ENCODE measurements at places on chromosomes 5 and 9.

GRCh38 chr5:167912941-167913665 is 378.3 kb upstream of the WWC1 start:
- DNase-seq, result no peak

- no peak for DNase-seq
These were observed 6.9 kb downstream of the RPL37 start for GRCh38 chr5:40828021-40828631.

DNA sequence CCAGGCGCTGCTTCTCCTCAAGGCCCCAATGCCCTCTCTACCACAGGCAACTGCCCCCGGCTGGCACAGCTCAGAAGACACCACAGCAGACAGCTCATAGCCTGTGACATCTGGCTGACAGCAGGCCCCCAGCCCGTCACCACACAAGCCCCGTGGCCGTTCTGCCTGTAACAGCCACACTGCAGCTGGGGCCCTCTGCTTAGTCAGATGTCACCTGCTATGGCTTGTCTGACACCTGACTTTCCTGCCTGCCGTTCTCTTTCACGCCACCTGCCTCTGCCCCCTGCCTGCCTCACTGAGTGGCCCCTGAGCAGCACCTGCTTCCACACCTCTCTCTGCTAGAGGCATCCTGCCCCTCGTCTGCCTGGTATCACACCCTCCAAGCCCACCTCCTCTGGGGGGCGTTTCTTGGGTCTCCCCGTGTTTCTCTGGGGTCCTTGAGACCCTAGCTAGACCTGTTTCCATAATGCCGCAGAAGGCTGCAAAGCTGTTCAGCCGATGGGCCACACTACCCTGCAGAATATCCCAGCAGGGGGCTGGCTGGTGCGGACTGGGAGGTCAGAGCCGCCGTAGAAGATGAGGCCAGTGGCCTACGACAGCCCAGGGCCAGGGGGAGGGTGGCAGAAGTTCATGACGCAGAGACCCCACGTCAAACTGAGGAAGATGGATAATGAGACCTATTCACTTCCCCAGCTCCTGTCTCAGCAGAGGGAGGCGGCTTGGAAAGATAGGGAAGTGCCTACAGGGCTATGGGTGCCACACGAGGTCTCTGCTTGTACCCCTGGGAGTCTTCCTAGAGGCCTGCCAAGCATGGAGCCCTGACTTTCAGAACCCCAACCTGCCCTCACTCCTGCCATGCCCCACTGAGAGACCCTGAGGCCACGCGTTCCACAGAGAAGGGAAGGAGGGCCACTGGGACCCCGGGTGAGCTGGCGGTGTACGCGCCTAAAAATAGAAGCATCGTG is 95.1 kb downstream of the ZNF354C start:
- no peak for DNase-seq

DNA sequence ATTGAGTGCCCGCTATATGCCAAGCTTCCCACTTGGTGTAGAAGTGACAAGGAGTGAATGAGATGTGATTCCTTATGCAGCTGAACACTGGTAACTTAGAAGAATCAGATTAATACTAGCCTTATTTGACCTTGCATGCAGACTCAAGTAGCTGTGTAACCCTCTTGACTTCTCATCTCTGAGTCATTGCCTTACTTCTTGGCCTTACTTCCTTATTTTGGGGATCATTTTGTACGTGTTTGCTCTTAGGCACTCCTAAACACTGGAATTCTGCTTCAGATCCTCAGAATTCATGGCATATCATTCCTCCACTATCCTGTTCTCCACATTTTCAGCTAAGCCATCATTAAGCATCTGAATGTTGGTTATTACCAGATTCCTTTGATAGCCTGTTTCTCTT is 948.9 kb upstream of the ARRDC3 start:
- no peak for DNase-seq

GRCh38 chr5:83925321-83925954 is 204.8 kb upstream of the HAPLN1 start:
- DNase-seq, result no peak

DNA sequence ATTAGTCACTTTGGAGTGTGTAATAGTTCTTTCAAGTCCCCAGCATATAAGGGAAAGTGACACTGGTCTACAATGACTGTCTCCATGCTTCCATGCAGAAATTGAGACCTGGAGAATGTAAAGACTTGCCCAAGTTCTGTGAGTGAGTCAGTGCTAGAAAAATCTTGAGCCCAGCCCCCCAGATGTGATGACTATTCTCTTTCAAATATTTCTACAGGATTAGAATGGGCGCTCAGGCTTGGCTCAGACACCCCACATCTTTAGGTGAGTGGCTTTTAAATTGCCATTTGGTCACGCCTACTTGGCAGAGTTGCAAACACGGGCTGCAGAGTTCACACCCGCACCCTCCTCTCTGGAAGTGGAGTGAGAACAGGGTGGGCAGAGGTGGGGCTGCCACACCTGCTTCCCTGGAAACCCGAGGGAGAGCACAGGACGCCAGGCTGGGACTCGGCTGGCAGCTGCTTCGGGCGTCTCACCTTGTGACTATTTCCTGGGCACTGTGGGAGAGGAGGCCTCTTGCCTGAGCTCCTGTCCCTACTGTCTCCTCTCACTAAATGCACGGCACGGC is 37.6 kb downstream of the ROPN1L start:
- DNase-seq, result no peak

All from CD4-positive, CD25-positive, alpha-beta regulatory T cell (primary cell).